Activated CD4-positive, alpha-beta T cell treated with anti-CD3 and anti-CD28 coated beads for 36 hours (primary cell): ENCODE measurements at places on chromosomes 5 and 9. TPM values are rescaled to one million over a fixed set of nuclear protein-coding genes. Genes with fewer than 3 reads are reported as not detected.

MAP3K1 gene
- 22.3 TPM for total RNA-seq

ADRA1B gene
- total RNA-seq = not detected

SIT1 gene
- 80.9 TPM for total RNA-seq

OLFM1 gene
- not detected for total RNA-seq

NELFB gene
- total RNA-seq = 41.4 TPM

DMRT3 gene
- total RNA-seq = not detected

C5orf58 gene
- total RNA-seq = not detected

FST gene
- total RNA-seq = 0.54 TPM

SLC1A1 gene
- 0.23 TPM for total RNA-seq

TAS2R1 gene
- total RNA-seq = not detected

ISL1 gene
- total RNA-seq = not detected

PPIC gene
- total RNA-seq = not detected

- H3K36me3 ChIP-seq = no peaks in the 10 kb centered on the region
- H3K4me3 ChIP-seq = no peak overlapping the region
- H3K27me3 ChIP-seq = no peaks in the 10 kb centered on the region
- no peak for DNase-seq
- peaks cover 10% of the 10 kb centered on the region for H3K4me1 ChIP-seq
Observed at GRCh38 chr5:126865299-126865698, 88.4 kb downstream of the LMNB1 start.

DNA sequence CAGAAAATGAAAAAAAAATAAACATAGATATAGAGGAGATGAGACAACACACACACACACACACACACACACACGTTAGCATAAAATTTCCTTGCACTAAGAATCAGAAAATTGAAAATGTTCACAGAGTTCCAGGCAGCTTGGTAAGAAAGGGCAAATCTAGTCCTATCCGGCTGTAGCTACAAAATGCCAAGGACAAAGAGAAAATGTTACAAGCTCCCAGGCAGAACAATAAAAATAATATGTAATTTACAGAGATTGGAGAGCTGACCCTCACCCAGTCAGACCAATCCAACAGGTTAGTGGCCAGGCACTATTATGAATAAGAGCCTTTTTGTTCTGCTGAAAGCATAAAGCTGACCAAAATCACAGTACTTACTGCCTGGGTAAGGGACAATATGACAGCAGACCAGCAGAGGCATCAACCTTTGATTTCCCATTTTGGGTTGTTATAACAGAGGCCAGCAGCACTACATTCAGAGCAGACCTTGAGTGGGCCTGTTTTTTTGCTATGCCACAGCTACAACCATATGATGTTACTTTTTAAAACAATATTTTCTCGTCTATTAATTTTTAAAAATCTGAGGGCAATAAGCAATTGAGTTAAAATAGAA is 892.6 kb downstream of the TAF11L14 start:
- H3K36me3 ChIP-seq = no peaks in the 10 kb centered on the region
- no peak for DNase-seq

DNA sequence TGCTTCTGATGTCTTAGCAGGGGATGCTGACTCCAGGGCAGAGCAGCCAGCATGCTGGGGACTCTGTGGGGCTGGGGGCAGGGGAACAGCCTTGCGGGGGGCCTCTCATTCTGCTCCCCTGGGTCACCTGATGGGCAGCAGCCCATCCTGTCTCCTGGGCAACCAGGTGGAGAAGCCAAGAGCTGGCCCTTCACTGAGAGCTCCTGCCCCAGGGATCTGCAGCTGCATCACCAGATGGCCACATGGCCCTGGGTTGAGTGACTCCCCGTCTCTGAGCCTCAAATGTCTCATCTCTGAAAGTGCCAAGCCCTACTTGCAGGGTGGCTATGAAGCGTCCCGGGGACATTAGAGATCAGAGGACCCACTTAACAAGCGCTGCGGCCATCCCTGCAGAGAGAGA is 49.1 kb downstream of the LRSAM1 start:
- H3K4me1 ChIP-seq = no peaks in the 10 kb centered on the region
- no peaks in the 10 kb centered on the region for H3K27me3 ChIP-seq
- H3K36me3 ChIP-seq = peaks cover 7% of the 10 kb centered on the region
- DNase-seq = no peak
- H3K4me3 ChIP-seq = no peak overlapping the region
- H3K27ac ChIP-seq = no peak overlapping the region

DNA sequence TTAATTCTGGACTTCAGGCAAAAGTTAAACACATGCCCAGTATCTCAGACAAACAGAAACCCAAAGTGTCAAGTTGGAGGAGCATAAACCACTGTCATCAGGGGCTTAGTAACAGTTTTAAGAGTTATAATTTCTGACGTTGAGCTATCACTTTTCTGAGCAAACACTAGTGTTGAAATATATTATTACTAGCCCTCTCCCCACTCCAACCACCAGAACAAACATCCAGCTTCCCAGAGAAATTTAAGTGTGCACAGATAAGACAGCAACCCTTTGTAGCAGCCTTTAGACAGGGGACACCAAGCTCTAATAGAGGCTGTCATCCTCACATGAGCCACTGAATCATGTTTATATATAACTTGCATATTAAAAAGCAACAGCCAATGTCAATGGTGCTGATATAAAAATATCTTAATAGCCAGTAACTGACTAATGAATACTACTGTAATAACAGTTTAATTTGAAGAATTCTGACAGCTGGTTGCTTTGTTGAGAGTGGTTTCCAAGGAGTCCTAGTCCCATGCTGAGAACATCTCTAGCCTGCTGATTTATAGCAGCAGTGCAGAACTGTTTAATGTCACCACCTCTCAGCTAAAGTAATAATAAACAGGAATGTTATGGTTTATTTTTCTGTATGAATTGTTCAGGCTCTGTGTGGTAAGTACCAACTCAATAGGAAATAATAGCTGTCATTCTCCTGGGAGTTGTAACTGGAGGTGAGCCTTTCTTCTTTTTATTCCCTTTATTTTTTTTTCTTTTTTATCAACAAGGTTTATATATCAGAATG is 528.7 kb upstream of the ZNF608 start:
- H3K36me3 ChIP-seq = no peaks in the 10 kb centered on the region
- H3K4me1 ChIP-seq = no peaks in the 10 kb centered on the region
- H3K27ac ChIP-seq = no peak overlapping the region

GRCh38 chr5:163649514-163649913 is 144.1 kb downstream of the MAT2B start:
- no peaks in the 10 kb centered on the region for H3K36me3 ChIP-seq
- DNase-seq = no peak
- peaks cover 2% of the 10 kb centered on the region for H3K27me3 ChIP-seq
- H3K4me3 ChIP-seq = no peak overlapping the region
- H3K4me1 ChIP-seq = no peaks in the 10 kb centered on the region

GRCh38 chr9:121545150-121545874 is 45.7 kb upstream of the GGTA1 start:
- no peaks in the 10 kb centered on the region for H3K4me1 ChIP-seq

GRCh38 chr5:177500685-177501522 is 3.5 kb upstream of the PDLIM7 start:
- H3K27ac ChIP-seq = no peak overlapping the region
- peak; percentile 93 for DNase-seq
- H3K27me3 ChIP-seq = peaks cover 12% of the 10 kb centered on the region
- no peaks in the 10 kb centered on the region for H3K36me3 ChIP-seq

DNA sequence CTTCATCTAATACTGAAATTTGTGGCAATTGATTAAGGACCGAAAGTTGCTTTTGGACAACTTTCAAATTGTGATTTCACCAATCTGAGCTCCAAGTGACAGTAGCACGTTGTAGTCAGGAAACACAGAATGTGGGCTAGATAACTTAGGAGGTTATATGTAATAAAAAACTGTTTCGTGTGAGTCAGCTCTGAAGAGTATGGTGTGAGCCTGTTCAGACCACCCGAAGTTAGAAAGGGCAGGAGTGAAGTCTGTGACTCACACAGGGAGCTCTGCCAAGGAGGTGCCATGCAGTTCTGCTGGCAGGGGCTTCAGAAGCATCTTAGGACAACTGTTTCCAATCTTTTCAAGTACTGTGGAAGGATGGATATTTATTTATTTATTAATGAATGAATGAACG is 16.4 kb upstream of the ZBTB34 start:
- no peak overlapping the region for H3K4me3 ChIP-seq
- DNase-seq = no peak
- H3K27me3 ChIP-seq = no peaks in the 10 kb centered on the region
- peaks cover 9% of the 10 kb centered on the region for H3K4me1 ChIP-seq

- no peak for DNase-seq
- H3K4me1 ChIP-seq = no peaks in the 10 kb centered on the region
Observed at GRCh38 chr5:101877451-101877850, 418.6 kb downstream of the SLCO4C1 start.

DNA sequence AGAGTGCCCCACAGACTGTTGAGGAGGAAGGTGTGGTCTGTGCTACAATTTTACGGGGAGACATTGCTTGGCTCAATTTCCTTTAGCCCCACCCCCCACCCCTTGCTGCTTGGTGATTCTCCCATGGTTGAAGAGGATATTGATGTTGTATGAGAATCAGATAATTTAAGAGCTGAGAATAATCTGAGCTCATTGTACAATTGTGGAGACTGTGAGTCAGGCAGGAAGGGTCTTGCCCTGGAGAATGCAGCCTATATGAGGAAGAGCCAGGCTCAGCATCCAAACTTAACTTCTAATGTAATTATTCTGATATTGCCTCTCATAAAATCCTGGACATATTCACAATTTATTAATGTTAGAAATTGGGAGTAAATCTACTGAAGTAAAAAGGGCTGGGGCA is 26.1 kb upstream of the OR2S2 start:
- DNase-seq = no peak
- H3K4me3 ChIP-seq = no peak overlapping the region
- no peak overlapping the region for H3K27ac ChIP-seq
- peaks cover 5% of the 10 kb centered on the region for H3K4me1 ChIP-seq
- peaks cover 26% of the 10 kb centered on the region for H3K27me3 ChIP-seq
- H3K36me3 ChIP-seq = no peaks in the 10 kb centered on the region

- H3K27ac ChIP-seq = no peak overlapping the region
- H3K27me3 ChIP-seq = peaks cover 6% of the 10 kb centered on the region
- no peaks in the 10 kb centered on the region for H3K4me1 ChIP-seq
Observed at GRCh38 chr9:127344368-127345000, 52.5 kb upstream of the SLC2A8 start.

- H3K36me3 ChIP-seq = no peaks in the 10 kb centered on the region
- no peaks in the 10 kb centered on the region for H3K4me1 ChIP-seq
- peak; percentile 31 for DNase-seq
- H3K4me3 ChIP-seq = no peak overlapping the region
- peaks cover 4% of the 10 kb centered on the region for H3K27me3 ChIP-seq
Observed at GRCh38 chr9:36862206-36863145, 171.6 kb downstream of the PAX5 start.

DNA sequence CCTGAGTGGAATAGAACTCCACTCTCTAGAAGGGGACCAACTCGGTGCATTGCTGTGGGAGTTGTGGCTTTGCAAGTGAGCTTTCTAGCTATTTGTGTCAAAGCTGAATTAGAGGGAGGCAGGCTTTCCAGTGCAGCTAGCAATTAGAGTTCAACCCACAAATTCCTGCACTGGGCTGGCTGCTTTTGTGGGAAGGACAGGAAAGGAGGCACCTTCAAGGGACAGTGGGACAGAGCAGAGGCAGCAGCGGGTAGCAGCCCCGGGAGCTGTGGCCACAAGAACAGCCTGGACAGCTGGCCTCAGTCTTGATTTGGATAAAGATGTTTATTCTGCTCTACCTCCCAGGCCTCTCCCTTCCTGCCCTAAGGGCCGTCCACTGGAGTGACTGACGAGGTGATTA is 83.7 kb upstream of the SLIT3 start:
- no peak overlapping the region for H3K27ac ChIP-seq
- no peaks in the 10 kb centered on the region for H3K4me1 ChIP-seq
- no peak overlapping the region for H3K4me3 ChIP-seq

- no peak overlapping the region for H3K4me3 ChIP-seq
- DNase-seq = no peak
- H3K27ac ChIP-seq = no peak overlapping the region
- no peaks in the 10 kb centered on the region for H3K4me1 ChIP-seq
Observed at GRCh38 chr5:125501396-125501795, 755.0 kb upstream of the ZNF608 start.

GRCh38 chr9:117464941-117465616 is 50.2 kb upstream of the ASTN2 start:
- H3K4me1 ChIP-seq = no peaks in the 10 kb centered on the region
- no peak overlapping the region for H3K27ac ChIP-seq
- no peak overlapping the region for H3K4me3 ChIP-seq
- no peaks in the 10 kb centered on the region for H3K36me3 ChIP-seq
- peaks cover 3% of the 10 kb centered on the region for H3K27me3 ChIP-seq
- DNase-seq = no peak

DNA sequence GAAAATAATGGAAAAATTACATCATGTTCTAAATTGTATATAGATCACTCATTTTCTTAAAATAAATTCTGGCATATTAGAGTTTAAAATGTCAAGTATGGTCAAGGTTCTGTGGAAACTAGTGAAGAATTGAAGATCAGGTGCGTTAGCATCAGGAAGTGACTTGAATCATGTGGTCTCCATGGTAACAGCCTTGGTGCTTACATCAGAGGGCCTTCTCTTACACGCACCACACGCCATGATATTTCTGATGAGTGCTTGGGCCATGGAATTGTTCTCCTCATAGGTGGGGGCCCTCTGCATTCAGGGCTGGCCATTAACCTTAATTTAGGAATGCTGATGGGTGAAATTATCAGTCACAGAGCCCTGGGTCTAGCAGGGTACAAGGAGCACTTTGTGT is 288.1 kb upstream of the EFNA5 start:
- H3K27ac ChIP-seq = peak overlapping the region; percentile 73
- H3K4me3 ChIP-seq = no peak overlapping the region
- H3K4me1 ChIP-seq = peaks cover 31% of the 10 kb centered on the region
- H3K27me3 ChIP-seq = no peaks in the 10 kb centered on the region
- no peaks in the 10 kb centered on the region for H3K36me3 ChIP-seq

DNA sequence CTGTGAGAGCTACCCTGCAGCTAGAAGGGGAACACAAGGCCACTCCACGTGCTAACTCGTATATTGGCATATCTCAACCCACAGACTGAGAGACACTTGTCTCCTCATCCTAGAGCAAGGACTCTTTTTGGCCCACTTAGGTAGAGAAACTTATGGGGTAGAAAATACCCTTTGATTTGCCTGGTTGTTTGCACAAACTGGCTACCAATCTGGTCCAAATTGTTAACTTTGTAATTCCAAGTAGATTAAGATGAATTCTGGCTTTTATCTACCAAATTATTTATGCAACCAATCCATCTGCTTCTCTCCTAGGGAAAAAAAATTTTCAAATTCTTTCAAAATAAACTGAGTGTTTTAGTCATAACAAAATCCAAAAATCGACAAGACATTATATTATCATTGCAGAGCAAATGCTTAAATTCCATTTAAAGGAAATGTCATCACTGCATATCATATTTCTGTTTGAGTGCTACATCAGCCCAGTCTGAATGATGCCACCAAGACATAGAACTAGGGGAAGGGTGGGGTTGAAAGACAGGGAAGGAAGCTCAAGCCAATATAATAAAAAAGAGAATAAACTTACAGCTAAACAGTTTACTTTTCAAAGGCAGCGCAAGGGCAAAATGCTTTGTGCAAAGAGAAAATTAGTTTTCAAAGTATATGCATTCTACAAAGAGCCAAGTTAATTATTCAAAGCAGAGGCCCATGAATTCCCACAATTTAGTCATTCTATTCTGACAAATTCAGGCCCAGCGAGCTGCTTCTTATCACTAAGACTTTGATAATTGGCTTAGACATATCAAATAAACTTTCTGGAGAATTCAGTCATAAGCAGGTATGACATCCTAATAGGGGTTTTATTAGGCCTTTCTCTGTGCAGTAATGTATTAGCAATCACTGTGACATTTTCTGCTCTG is 198.0 kb downstream of the CAAP1 start:
- DNase-seq = no peak
- no peaks in the 10 kb centered on the region for H3K4me1 ChIP-seq
- no peaks in the 10 kb centered on the region for H3K27me3 ChIP-seq
- no peak overlapping the region for H3K4me3 ChIP-seq

GRCh38 chr9:124861342-124862229 is at the start of the genes ARPC5L and RPL35:
ARPC5L (plus strand) TSS chr9:124862130; CDS start chr9:124869291, 7,161 bp downstream.
RPL35 (minus strand) TSS chr9:124861957; CDS start chr9:124861912, 45 bp downstream.
- H3K4me3 ChIP-seq = peak within 1 kb of the TSS; percentile 95
- DNase-seq = peak; percentile 98
- H3K27ac ChIP-seq = peak within 1 kb of the TSS; percentile 95
- no peaks in the 10 kb centered on the region for H3K27me3 ChIP-seq
